Spinal cord (tissue), 10 donors: ENCODE measurements at places on chromosomes 2 and 18. TPM values are rescaled to one million over a fixed set of nuclear protein-coding genes. Genes with fewer than 3 reads are reported as not detected.

Gene CIDEA
- 0.50 TPM for total RNA-seq

Gene APCDD1
- total RNA-seq, result 94.7 TPM

Gene GBX2
- 1.9 TPM for total RNA-seq

Gene CAPN14
- total RNA-seq, result 0.40 TPM

Gene ITPRIPL1
- total RNA-seq, result 2.3 TPM

Gene FBXO15
- total RNA-seq, result 6.5 TPM

Gene TDRD15
- 0.20 TPM for total RNA-seq

Gene TMEM17
- 6.0 TPM for total RNA-seq

Gene RAB31
- total RNA-seq, result 59.0 TPM

Gene MREG
- 4.5 TPM for total RNA-seq

Gene ARHGEF33
- total RNA-seq, result 4.7 TPM

Gene PLA2R1
- 30.9 TPM for total RNA-seq

Gene BMP10
- not detected for total RNA-seq

Gene RESP18
- 2.8 TPM for total RNA-seq

Gene SERPINB5
- 0.20 TPM for total RNA-seq

Gene DPP10
- total RNA-seq, result 83.0 TPM

Gene C2orf78
- total RNA-seq, result not detected

Gene SIX2
- 0.40 TPM for total RNA-seq

Gene SLC9A2
- 1.0 TPM for total RNA-seq

Gene AKAIN1
- total RNA-seq, result 0.77 TPM

Gene SLC40A1
- 156 TPM for total RNA-seq

Gene ASXL3
- total RNA-seq, result 34.2 TPM

Gene TCF23
- total RNA-seq, result 0.06 TPM

Gene IL1R1
- 10.9 TPM for total RNA-seq

Gene MLPH
- 29.3 TPM for total RNA-seq

Gene CPS1
- 15.6 TPM for total RNA-seq

Gene EMILIN1
- 46.2 TPM for total RNA-seq

Gene REG3A
- not detected for total RNA-seq
